NCI-H1694 treated with DMSO at 0.1 percent for 48 hours (cell line): ENCODE measurements at places on chromosomes 5 and 9.

DNA sequence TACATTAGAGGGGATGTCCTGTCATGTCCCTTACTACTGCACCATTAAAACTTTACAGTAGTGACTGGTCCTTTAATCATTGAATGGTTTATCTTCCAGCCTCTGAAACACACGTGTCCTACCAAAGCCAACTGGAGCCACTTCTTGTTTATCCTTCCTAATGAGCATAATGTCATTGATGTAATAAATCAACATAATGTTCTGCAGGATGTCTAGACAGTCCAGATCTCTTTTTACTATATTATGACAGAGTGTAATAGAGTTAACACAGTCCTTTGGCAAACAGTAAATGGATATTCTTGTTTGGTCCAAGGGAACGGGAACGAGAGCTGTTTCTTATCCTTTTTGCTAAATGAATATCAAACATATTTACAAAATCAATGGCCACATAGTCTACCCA, 88.1 kb upstream of the PTPRD start:
- no peak for DNase-seq

DNA sequence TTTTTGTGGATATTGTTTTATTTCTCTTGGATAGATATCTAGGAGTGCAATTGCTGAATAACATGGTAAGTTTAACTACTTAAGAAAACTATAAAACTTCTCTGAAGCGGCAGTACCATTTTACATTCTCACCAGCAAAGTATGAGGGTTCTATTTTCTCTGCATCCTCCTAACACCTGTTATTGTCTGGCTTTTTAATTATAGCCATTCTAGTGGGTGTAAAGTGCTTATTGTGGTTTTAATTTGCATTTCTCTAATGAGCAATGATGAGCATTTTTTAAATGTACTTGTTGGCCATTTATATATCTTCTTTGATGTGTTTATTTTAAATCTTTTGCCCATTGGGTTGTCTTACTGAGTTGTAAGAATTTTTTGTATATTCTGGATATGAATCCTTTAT, 28.7 kb downstream of the SMIM32 start:
- DNase-seq, result no peak

- DNase-seq, result no peak
These were observed 215.6 kb upstream of the NREP start for GRCh38 chr5:111972548-111972947.

- DNase-seq, result no peak
These were observed 43.9 kb downstream of the F2RL2 start for GRCh38 chr5:76579166-76579937.

GRCh38 chr5:68415177-68416085, 199.9 kb downstream of the PIK3R1 start:
- DNase-seq, result no peak
